ENCODE measurements at places on chromosomes 12 and 14.

DNA sequence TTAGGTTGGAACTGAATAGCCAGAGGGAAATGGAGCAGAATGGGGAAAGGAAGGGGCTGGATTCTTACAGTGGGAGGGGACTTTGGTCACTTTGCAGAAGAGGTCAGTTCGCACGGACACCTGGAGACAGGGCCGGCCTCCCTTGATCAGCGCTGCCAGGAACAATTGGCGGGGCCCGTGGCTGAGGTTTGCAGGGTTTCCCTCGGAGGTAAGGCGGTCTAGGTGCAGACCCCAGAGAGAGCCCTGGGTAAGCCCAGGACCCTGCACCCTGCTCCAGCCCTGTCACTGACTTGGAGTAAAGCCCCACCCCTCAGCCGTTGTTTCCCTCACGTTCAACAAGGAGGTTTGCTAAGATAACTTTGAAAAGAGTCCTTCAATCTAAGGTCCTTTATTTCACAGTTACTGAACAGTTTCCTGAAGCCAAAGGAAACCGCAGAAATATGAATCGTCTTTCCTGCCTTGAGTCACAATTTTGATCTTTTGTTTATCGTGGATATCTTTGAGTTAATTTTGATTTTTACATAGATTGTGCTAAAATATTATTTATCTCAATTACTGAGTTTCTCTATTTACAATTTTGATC lies 231.4 kb upstream of the RTL1 start:
- DNase-seq, result no peak

- no peak for DNase-seq
These were observed 855.6 kb upstream of the TMEM132C start for GRCh38 chr12:127411166-127411915.

DNA sequence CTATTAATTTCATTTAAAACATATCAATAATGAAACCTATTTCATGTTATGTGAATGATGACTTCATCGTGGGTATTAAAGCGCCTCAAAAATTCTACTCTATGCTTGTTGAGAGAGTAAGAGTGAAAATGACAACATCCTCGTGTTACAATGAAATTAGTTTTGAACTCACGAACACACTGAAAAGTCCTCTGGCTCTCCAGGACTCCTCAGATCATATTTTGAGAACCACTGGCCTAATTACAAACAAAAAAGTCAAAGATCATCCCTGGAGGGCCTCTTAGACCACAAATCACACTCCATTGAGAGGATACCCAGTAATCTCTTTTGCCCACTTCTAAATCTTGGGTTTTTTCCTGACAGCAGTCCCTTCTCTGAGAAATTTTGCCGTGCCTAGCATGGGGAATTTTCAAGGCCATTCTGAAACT lies 19.1 kb downstream of the DAAM1 start:
- no peak for DNase-seq

GRCh38 chr12:57694459-57695019 lies 607 bp downstream of the OS9 start:
- DNase-seq, result no peak

DNA sequence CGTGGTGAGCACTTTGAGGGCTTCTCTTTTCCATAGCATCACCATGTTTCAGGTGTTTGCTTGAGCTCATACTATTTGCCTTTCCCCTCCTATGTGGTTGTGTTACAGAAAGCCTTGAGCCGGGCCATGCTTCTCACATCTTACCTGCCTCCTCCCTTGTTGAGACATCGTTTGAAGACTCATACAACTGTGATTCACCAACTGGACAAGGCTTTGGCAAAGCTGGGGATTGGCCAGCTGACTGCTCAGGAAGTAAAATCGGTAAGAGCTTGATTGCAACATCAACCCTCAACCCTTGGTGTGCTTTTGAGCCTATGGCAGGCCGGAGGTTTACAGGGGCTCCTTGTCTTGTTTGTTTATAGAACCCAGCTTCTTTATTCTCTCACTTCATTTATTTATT lies 8.1 kb downstream of the LETMD1 start:
- DNase-seq, result no peak

DNA sequence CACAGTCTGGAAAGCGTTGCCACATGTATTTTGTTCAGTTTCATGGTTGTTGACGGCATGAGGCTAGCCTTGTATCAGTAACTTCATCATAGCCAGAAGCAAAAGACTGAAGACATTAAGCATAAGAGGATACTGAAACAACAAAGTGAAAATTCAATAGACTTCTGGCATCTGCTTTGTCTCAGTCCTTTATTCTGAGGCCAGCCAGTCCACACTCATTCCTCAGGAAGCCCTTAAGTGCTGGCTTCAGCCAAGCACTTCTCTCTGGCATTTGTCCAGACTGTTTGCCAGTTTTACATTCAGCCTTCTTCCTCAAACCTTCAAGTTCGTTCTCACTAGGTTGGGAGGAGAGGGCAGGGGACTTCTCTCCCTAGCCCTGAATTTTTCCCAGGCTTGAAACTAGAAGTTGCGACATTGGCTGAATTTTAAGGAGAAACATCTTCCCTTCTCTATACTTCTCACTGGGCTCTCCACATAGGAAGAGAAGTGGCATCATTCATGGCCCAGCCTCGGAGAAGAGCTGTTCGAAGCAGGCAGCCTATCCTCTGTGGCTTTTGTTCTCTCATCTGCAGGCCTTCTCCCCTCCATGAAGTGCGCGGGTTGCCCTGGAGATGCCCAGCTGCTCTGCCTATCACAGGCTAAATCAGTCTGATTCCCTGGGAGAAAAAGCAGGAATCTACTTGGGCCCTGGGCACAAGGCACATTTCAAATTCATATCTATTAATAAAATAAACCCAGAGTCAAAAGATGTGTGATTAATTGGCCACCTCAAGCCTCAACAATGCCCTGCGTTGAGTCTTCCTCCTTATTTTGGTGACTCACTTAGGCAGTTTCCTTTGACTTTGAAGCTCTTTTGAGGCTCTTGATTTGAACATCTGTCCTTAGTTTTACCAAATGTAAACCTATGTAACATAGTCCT lies 130.9 kb upstream of the PLEKHA5 start:
- no peak for DNase-seq

- DNase-seq, result no peak
These were observed 94.6 kb downstream of the KCNA5 start for GRCh38 chr12:5138256-5138655.

DNA sequence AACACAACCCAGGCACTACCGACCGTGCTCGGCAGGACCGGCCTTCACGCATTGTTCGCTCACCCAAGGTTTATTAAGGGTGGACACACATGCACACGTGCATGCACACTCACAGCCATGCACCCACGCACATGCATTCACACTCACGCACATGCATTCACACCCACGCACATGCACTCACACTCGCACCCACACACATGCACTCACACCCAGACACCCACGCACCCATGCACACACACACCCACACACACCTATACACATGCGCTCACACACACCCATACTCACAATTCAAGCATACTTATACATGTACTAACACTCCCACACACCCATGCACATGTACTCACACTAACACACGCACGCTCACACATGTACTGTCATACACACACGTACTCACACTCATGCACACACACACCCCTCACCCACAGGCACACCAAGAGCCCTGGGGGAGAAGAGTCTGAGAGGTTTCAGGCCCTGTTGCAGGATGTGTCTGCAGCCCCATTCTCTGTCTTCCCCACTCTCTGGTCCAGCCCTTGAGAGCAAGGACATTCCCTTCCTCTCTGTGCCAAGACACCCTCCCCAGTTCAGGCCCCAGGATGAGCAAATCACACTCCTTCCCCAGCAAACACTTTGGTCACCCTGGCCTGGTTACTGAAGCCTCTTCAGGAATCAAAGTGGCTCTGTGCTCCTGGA lies 49.4 kb upstream of the BCL11B start:
- no peak for DNase-seq

DNA sequence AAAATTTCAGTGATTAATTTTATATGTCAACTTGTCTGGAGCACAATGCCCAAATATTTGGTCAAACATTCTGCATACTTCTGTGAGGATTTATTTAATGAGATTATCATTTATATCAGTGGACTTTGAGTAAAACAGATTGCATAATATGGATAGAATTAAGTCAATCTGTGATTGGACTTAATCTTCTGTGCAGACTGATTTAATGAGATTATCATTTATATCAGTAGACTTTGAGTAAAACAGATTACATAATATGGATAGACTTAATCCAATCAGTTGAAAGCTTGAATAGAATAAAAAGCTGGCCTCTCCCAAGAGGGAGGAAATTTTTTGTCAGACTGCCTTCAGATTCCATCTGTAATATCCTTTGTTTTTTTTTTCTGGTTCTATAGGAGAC lies 1413.2 kb downstream of the LRFN5 start:
- DNase-seq, result no peak

- DNase-seq, result no peak
These were observed 37.7 kb upstream of the NR1H4 start for GRCh38 chr12:100435957-100436356.

DNA sequence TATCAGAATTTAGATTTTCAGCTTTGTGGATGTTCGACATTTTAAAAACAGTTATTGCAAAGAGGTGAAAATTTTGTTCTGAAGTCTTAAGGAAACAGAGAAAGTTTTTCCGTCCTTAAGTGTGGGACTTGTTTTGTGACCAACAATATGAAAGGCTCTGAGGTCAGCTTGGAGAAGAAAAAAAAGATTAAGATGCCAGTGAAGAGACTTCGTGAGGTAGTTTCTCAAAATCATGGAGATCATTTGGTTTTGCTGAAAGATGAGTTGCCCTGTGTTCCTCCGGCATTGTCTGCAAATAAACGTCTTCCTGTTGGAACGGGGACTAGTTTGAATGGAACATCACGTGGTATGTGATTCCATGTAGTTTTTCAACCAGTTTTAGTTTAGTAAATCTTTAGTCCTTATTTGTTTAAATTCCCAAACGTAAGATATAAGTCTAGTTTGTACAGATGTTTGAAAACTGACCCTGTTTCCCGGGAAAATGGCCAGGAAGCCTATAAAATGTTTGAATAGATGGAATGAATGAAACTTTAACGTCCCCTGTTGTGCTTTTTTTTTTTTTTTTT lies 682 bp downstream of the KIAA0586 start:
- DNase-seq, result peak; percentile 36

DNA sequence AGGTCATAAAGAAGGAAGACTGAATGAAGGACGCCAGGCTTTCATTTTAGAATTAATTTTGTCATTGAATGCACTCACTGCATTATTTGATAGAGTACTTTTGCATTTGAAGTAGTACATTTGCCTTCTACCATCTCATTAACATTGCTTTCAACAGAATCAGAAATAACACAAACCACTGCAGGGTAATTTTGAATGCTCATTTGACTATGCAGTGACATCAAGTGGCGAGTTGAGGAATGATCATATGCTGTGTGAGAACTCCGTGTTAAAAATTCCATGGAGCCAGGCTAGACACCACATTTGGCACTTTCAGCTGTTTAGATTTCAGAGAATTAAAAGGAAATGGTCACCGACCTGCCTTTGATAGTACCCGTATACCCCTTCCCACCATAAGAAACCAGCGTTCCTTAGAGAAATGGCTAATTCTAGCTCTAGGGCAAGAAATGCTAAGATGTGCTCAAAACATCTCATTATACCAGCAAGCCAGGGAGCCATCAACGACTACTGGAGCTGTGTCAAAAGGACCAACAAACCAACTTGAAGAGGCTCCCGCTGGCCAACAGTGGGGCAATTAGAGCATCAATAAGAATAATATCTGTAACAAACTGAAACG lies 16.5 kb downstream of the HEBP1 start:
- DNase-seq, result peak; percentile 86

DNA sequence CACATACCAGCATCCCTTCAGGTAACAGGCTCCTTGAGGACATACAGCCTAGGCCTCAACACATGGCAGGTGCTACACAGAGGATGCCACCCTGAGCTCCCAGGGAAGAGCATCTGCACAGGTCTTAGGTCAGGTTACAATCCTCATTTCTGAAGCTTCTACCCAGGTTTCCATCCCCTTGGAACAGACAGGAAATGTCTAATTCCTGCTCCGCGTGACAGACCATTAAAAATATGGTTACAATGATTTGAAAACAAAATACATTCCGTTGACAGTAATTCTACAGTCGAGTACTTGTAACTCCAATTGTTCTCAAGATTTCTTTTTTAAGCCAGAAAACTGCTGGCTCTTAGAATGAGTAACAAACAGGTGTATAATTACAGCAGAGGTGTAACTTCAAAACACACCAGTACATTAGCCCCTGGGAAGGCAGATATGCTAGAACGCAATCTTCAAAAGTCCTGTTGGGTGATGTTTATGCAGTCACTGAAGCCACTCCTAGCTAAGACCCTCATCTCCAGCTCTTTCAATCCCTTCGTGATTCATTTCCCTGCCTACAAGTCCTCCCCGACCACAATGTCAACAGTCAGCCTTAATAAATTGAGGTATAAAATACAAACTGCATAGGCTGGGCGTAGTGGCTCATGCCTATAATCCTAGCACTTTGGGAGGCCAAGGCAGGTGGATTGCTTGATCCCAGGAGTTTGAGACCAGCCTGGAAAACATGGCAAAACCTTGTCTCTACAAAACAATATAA lies 11.6 kb downstream of the SETD3 start:
- DNase-seq, result no peak

DNA sequence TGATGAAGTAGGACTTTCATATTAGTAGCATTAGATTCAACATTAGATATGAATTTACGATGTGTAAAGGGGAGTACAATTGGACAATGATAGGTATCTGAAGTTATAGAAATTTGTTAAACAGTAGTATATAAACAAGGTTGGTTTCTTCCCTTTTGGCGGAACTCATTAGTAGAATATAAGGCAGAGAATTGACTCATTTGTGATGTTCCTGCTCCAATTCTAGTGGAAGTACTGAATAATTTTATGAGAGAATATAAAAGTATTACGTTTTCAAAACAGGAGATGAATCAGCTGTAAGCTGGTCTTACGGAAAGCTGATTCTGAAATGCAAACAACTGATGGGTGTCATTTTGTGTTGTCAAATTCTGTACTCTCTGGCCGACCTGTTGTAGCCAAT lies 13.4 kb downstream of the ZC3H14 start:
- no peak for DNase-seq

DNA sequence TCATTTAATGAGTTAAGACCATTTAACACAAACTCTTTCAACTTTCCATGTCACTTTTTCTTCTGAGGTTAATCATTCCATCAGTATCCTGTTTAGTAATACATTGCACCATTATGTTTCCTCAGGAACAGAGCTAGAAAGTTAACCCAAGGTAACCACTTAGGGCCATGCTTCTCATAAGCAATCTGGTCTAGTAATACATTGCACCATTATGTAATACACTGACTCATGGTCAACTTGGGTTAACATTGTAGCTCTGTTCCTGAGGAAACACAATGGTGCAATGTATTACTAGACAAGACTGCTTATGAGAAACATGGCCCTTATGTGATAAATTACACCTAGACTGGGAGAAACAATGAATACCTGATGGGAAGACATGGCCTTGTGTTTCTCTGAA lies 21.7 kb downstream of the ERH start:
- no peak for DNase-seq

- no peak for DNase-seq
These were observed 162.2 kb upstream of the EGLN3 start for GRCh38 chr14:34113005-34113511.

GRCh38 chr12:64680235-64680634 lies 69.9 kb downstream of the RASSF3 start:
- no peak for DNase-seq

Data from Ammon's horn (tissue), 1 donor.